ENCODE measurements at places on chromosomes 7 and 10.

DNA sequence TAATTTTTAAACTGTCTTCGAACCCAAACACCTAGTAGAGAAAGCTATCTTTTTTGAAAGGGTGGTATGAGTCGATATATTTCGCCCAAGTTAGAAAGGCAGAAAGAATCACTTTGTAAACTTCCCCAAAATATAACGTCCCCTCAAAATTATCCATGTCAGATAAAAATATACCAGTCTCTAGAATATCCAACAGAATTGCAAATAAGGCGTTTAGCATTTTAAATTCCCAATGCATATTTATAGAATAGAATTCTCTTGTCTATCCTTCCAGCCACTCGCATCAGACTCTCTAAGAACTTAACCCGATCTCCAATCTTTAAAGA lies 2.1 kb downstream of the CTBP2 start:
- DNase-seq = no peak

DNA sequence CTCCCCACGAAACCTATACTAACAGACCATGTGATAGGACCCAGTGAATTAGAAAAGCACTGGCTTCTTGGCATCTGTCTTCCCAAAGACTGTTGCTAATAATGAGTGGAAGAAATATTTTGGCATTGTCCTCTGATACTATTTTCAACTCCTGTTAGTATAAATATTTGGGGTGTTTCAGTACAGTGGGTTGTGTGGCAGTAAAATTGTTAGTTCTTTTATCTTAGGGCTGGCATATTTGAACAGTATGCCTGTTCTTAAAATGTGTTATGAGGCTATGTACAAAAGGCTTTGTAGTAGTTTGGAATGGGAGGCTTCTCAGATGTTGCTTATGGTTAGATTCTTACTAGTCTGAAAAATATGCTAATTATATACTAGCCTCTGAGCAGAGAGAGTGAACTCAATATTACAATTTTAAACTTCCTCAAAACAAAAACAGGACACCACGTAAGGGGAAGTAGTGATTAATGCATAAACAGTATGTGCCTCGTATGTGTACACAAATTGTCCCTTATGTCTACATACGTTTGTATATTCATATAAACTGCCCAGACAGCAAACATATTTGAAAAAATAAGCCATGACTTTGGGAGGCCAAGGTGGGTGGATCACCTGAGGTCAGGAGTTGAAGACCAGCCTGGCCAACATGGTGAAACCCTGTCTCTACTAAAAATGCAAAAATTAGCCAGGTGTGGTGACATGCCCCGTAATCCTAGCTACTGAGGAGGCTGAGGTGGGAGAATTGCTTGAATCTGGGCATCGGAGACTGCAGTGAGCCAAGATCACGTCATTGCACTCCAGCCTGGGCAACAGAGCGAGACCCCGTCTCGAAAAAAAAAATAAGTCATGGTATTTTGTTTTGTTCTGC lies 115.4 kb downstream of the ARID5B start:
- no peak for DNase-seq

DNA sequence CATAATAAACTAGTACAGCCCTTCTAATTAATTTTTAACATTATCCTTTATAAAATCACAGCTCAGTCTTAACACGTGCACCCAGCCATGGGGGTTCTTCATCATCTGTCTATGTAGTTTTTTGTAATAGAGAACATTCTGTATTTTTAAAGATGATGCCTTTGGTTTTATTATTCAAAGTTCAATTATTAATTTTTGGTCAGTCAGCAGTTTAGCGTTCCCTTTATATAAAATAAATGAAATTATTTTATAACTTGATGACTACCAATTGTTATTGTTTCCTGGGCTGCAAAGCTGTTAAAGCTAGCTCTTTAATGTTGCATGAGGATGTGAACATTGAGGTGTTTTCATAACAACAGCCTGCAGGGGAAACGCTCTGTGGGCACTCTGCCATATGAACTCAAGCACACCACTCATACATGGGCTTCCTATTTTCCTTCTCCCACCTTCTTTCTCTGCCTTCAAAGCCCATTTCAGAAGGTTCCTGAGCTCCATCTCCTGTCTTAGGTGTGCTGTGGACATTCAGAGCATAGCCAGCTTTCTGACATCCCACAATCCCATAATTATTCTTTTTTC lies 172.0 kb upstream of the YAE1 start:
- no peak for DNase-seq

- DNase-seq = no peak
Measured at GRCh38 chr7:155811895-155812761, at the start of gene SHH. Gene SHH (minus strand): TSS chr7:155812463. CDS start chr7:155812122, 341 bp downstream.

- peak; percentile 32 for DNase-seq
Measured at GRCh38 chr7:159027789-159028507, 116.7 kb downstream of the VIPR2 start.

GRCh38 chr7:14219125-14219524 lies 229.7 kb upstream of the ETV1 start:
- no peak for DNase-seq

DNA sequence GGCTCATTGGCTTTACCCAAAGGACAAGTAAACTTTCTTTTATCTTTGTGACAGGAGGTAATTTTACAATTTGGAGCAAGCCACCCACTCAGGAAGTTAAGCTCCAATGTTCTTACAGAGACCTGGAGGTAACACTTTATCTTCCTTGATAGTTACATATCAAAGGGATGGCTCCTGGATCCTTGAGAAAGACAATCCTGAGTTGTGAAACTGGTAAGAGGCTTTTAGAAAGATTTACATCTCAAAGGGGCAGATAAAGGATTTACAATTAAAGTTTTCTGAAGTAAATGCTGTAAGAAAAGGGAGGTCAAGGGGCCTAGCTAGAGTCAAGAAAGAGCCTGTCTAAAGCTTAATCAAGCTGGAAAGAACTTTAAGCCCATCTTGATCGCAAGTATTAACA lies 124.4 kb upstream of the ZNF804B start:
- no peak for DNase-seq

- no peak for DNase-seq
Measured at GRCh38 chr7:41567731-41568114, 135.2 kb downstream of the INHBA start.

DNA sequence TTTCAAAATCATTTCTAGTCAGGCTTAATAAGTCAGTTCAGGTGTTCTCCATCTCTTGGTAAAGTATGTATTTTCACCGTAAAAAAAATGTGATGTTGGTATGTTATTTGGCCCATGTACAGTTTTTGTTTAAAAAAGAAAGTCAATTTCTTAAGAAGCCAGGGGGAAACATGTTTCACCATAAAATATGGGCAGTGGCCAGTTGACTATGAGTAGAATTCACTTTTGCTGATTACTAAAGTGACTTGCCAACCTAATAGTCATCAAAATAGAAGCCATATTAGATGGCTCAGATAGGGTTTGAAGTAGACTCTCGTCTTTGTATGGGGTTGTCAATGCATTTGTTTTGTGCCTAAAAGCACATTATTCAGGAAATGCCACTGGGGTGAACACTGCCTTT lies 266.3 kb downstream of the BICC1 start:
- DNase-seq = no peak

DNA sequence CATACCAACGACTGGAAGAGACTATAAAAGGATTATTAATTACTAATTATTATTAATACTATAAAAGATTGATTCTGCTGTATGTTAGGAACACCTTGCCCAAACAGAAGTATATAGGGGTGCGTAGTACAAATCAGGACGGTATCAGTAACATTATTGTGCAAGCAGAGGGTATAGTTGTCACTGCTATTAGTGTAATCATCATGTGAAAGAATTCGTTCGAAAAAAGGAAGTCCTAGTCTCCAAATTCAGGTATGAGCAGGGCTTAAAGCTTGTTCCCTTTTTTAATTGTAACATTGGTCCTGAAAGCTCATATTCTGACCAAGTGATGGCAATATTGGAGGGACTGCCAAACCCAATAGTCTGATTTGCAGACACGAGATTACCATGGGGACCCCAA lies 81.8 kb downstream of the THSD7A start:
- no peak for DNase-seq

DNA sequence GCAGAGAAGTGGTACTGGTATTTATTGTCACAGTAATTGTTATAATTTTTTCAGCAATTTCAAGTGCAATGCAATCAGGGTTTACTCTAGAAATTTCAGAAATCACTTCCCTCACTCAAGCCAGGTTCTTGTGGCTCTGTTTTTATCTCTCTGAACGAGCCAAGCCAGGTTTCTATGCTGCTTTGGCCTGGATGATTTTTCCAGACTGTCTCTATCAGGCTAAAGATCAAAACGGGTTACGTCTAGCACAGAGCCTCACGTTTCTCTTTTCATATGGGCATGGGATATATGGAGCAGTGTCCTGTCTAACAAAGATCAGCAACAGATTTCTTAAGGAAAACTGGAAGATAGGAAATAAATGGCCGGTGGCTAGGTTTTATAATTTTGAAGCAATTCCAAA lies 1105.3 kb downstream of the NRG3 start:
- DNase-seq = no peak

GRCh38 chr7:39910108-39910869 lies 39.8 kb upstream of the CDK13 start:
- DNase-seq = no peak

DNA sequence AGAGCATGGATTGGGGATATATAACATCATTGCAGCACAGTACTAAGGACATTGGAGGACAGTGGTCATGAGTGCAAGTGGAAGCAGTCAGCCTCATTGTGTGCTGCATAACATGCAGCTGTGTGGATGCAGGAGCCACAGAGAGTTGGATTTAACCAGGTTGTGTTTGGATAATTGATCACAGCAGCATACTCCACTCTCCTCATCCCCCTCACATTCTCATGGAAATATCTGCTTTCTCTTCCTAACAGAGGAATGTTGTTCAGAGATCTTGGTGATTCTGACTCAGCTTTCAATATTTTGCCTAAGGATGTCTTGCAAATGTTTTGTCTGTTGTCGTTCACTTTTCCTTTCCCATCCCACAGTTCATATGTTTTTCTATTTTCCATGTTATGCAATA lies 31.8 kb upstream of the LSM8 start:
- DNase-seq = no peak

DNA sequence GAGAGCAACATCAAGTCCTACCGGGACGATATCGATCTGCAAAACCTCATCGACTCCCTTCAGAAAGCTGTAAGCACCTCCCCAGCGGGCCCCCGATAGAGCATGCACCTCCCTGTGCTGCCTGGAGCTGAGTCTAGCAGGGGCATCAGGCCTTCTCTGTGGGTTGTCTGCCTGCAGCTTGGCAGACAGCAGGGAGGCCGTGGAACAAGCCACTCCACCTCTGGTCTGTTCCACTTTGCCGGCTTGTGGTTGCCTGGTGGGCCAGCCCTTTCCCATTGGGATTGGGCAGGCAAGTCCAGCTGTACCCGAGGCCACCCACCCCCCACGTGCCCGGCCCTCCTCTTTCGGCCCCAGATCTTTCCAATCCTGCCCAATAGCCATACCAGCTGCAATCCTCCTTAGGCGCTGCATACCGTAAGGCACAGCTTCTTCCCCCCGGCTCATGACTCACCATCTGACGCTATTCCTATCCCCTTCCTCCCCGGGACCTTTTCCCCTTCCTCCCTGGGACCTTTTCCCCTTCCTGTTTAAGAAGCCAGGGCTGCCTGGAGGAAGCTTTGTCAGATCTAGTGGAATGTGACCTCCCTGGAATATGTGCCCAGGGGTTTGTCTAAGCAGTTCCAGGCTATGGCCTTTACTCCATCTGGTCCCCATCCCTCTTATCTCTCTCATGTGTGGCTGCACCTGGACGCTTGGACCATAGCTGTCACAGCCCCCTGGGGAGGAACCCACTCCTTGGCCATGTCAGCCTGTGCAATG lies 28.1 kb upstream of the SH2D4B start:
- DNase-seq = no peak

- no peak for DNase-seq
Measured at GRCh38 chr10:112584276-112584675, 137.3 kb downstream of the VTI1A start.

Measured in testis (tissue), 5 donors.